ENCODE measurements at places on chromosomes 2 and 18.

- DNase-seq = no peak
Observed at GRCh38 chr2:118747066-118747465, 100.4 kb downstream of the EN1 start.

DNA sequence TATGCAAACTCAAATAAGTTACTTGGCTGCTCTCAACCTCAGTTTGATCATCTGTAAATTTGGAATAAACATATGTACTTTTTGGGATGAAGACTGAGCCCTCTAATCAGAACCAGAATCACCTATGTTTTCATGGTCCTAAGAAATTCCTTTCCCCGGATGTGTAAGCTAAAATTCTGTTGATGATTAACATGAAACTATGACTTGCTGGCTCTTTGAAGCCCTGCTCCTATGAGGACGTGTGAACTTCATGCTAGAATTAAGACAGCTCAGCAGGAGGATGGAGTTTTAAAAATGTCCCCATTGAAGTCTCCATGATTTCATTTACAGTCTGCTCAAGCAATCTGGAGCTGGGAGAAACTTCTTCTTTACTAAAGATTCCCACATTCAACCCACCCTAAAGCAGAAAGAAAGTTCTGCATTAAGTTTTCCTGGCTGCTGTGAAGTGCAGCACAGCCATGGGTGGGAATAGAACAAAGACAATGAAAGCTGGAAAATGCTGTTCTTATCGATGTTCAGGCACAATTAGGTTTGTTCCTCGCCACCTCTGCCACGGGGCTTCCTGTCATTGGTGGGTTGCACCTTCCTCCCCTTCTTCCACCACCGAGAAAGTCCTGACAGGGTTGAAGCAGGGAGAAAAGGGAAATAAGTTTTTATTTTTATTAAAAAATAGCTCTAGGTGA lies 50.9 kb downstream of the ADCYAP1 start:
- no peak for DNase-seq

DNA sequence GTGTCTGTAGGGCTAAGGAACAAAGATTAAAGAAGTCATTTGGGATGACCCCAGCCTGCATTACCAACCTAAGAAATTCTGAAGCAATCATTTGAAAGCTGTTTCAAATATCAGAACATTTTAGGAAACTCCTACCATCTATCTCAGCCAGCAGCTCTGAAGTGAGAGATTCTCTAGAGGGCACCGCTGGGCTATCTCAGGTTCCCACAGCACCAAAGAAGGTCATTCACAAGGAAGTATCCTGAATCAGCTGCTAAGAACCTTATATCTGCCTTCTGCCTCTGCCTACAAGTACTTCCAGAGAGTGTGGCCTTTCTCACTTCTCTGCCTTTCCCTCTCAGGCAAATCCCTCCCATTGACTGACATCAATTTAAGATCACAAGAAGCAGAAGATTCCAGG lies 13.4 kb upstream of the EVA1A start:
- no peak for DNase-seq

DNA sequence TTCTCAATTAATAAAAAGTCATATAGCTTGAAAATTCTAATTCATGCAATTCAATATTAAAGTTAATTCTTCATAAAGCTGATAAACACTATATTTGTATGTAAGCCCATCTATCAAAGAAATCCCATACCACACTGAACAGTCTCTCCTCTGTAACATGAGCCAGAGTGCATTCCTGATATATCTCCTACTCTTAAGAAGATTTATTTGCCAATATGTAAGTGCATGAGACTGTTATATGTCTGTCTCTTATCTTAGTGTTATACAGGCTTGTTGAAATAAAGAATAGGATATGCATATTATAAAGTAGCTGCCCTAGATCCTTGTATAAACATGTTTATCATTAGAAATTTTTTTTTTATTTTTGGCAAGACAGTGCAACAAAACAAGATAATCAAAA lies 40.4 kb upstream of the TTC32 start:
- no peak for DNase-seq

DNA sequence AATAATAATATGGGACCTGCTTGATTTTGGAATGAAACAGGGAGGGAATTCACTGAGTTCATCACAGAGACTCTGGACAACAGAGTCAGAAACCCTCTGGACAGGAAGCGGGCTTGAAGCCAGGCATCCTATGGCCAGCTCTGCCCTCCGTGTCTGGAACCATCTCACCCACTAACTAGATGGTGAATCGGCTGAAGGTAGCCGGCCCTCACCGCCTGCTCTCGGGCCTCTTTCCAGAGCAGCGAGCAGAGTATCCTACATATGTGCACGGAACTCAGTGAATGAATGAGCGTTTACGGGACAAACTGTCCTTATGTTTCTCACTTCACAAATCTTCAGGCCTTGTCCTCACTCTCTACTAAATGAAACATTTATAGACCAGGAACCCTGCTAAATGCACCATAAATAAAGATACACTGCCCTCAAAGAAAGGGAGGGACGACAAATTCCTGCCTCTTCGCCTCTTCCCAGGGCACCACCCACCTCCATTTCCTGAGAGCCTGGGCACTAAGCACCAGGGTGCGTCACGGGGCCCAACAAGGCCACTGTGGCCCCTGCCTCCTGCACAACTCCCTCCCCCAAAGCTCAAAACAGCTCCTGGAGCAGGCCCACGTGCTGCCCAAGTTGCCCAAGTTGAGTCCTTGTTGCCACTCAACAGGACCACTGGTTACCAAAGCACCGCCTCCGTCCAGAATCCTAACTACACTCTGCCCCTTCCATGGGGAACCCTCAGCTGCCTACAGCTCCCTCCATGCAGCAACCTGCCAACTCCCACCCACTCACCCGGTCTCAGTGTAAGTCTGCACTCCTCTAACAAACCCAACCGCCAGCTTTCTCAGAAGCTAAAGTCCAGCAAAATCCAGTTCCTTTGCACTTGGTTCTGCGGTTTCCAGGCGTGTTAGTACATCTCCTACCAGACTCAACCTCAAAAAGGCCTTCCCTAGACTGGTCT lies 1.7 kb downstream of the TBC1D8 start:
- no peak for DNase-seq

- no peak for DNase-seq
Observed at GRCh38 chr2:218393750-218394290, 5.8 kb upstream of the CTDSP1 start.

- no peak for DNase-seq
Observed at GRCh38 chr2:179253226-179253625, 11.4 kb downstream of the SESTD1 start.

DNA sequence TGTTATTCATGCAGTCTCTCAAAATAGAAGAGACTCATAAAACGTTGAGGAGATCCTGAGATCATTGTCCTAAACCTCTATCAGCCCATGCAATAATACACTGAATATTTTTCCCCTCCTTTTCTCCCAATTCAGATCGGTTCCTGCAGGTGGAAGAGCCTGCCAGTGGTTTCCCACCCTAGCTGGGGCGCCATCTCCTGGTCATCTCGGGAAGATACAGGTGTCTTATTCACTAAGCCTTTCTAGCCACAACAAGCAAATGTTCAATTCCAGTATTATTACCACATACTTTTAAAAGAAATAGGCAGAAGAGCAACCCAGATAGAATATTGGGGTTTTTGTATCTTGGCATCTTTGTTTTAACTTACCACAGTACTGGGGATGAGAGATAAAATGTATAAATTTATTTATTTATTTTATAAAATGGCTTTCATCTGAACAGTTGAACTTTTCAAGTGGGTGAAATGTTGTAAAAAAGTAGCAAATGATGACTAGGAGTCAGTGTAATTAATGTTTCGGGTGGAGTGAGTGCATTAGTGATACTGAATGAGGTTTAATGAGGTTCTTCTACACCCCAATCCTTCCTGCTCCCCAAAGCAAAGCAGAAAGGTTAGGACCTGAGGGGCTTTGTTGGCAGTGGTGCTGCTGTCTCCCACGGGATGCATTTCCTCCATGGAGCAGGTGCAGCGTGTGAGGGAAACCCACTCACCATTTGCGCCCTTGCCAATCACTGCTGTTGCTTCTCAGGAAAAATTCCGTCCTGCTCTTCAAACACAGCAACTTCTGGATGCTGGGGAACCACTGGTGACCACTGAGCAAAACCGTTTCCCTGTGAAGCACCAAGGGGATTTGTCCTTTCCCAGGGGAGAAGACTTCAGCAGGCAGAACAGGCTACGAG lies 147.1 kb upstream of the FHL2 start:
- peak; percentile 29 for DNase-seq

DNA sequence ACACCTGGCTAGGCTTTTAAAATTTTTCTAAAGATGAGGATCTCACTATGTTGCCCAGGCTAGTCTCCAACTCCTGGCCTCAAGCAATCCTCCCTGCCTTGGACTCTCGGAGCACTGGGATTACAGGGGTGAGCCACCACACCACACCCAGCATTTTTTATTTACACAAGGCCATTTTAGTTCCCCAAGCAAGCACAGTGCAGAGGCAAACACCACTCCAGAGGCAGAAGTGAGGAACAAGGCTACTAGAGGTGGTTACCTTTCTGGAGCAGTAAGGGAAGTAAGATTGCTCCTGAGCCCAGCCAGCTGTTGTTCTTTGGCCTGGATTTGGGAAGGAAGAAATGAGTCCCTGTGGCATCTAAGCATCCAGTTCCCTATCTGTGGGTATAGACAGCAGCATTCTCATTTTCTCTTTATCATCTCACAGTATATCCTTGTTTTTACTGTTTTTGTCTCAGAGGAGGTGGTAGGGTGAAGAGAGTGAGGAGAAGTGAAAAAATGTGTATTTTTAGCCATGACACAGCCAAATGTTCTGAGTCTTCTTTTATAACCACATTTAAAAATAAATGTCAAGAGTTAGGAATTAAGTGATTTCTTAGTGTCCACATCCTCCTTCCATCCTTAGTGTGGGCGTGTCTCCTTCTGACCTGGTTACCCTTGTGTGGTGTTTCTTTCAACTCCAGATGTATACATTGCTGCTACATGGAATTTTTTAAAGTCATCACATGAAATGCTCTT lies 10.5 kb upstream of the TTC39C start:
- DNase-seq = no peak

Data from AG04450 (cell line).